Endodermal cell (in vitro differentiated cells): ENCODE measurements at places on chromosomes 7 and 10. TPM values are rescaled to one million over a fixed set of nuclear protein-coding genes. Genes with fewer than 3 reads are reported as not detected.
A peak's percentile ranks its signal among the peaks of the same experiment; 100 is the strongest.

CDHR1 gene
- 0.77 to 2.0 TPM (median 1.3 TPM) in 3 replicates for total RNA-seq

RPEL1 gene
- total RNA-seq, result not detected in 2 replicates

PLEKHS1 gene
- not detected in 3 replicates for total RNA-seq

FAM180A gene
- not detected in 2 replicates for total RNA-seq

DNA sequence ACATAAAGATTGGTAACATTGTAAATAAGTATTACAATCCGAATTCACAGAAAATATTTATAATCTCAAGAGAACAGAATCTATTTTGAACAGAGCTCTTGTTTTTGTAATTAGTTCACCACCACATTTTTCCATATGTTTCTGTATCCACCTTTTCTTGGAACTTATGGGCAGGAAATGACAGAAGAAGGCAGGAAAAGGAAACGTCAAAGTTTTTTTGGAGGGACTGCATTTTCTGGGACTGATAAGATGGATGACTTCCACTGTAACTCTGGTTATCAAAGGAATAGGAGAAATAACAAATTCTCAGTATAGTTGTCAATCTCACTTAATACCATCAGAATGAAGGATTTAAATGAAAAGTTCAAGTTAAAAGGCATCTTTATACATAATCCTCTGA lies 75.1 kb upstream of the SMNDC1 start:
- no peak for DNase-seq

- no peak for DNase-seq
Measured at GRCh38 chr10:785089-785860, 95.8 kb upstream of the DIP2C start.

GRCh38 chr10:11682851-11683250 lies 59.3 kb upstream of the ECHDC3 start:
- DNase-seq, result no peak

DNA sequence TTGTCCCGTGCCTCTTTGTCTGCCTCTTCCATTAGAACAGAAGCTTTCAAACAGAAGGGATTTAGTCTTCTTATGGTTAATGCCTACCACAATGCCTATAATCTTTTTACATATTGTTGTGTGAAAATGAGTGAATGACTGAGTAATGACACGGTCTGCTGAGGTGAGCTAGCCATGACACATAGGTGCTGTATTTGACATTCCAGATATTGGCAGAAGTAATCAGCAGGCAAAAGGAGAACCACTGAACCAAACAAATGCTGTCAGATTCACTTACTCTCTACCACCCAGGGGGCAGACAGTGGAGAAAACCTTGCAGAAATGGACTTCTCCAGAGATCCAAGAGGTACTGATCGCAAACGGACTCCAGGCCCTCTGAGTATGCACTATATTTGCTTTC lies 377.2 kb upstream of the VWC2 start:
- no peak for DNase-seq

DNA sequence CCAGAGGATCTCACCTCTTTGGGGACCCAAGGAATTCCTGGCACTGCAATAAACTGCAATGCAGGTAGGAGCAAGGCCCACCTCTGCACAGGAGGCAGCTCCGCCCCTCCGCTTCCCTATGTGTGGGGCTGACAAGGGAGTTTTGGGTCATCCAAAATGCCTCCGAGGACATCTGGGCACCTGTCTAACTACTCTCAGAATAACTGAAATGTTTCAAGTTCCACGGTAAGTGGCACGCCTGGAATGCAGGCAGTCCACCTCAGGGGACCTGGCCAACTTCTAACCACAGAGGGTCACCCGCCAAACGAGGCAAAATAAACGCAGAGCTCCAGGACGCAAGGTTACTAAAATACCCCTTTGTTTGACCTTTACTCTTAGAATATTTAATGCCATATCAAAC lies 102.5 kb downstream of the FGFR2 start:
- DNase-seq, result no peak

BAMBI gene
- total RNA-seq, result 45.8 and 49.2 TPM in 2 replicates

DNA sequence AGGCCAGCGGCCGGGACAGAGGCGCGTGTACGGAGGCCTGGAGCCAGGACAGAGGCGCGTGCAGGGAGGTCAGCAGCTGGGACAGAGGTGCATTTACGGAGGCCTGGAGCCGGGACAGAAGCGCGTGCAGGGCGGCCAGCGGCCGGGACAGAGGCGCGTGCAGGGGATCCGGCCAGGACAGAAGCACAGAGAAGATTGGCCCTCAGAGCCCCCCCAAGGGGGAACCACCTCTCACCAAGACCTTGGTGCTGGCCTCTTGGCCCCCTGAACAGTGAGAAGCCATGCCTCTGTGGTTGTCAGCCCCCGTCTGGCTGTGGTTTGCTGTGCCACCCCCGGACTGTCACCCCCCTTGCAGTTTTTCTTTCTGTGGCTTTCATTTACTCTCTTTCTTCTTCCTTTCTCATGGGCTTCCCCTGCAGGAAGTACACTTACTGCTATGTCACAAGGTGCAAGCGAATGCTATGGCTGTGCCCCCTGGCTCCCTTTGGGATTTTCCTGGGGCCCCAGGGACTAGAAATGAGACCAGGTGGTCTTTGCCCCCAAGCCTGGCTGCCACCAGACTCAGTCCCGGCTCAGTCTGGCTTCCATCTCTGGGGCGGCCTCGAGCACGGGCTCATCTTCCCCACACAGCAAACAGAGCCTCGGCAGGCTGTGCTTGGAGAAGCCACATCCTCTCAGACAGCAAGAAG lies 41.1 kb downstream of the INSIG1 start:
- peak; percentile 33 for DNase-seq

- no peak for DNase-seq
Measured at GRCh38 chr10:99328579-99329303, 415 bp upstream of the CNNM1 start.
